ENCODE measurements at places on chromosomes 12 and 14.

- no peak for DNase-seq
Measured at GRCh38 chr12:49698619-49699545, 8.3 kb downstream of the FMNL3 start.

DNA sequence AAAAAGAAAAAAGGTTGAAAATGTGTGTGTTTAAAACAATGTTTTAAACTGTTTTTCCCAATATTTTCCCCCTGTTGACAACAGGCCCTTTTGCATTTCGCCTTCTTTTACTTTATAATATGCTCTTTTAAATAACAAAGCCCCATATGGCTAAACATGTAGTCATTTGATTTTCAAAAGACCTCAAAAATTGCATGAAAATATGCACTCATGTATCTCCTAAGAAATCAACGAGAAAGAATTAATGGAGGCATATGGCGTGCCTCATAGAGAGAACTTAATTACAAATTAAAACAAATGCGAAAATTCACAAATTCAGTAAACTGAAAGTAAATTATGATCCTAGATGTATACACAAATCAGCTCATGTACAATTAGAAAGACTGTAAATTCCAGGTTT is 202.6 kb upstream of the FOXN3 start:
- no peak for DNase-seq

- DNase-seq, result no peak
Measured at GRCh38 chr12:112017041-112017440, 3.8 kb downstream of the ERP29 start.

GRCh38 chr14:51289169-51289568 is 49.1 kb downstream of the TMX1 start:
- no peak for DNase-seq

- DNase-seq, result no peak
Measured at GRCh38 chr12:52971679-52972329, 22.9 kb downstream of the KRT18 start.

DNA sequence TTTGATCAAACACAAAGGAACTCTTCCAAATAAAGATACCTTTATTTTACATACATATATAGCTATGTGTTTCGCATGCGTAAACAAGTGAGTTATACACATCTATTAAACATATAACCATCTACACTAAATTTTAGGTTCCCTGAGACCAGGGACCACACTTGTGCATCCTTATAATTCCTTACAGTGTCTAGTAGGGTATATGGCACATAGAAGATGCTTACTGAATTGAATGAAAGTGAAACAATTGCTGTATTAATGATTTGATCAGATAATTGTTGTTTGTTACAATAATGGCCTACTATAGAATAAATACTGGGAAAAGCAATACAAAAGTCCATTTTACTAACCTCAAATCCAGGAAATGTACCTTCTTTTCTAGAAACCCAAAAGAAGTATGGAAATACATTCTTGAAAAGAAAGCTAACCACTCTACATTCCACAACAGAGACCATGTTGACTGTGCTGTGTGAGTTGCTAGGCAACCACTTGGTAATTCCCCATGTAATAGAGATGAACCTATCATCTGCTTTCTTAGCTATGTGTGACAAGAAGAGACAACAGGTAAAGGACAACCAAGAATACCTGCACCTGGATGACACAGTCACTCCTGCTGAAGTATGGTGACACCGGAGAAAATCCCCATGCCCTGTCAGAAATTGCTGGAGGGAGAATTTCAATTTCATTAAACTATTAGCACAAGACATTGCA is 11.9 kb upstream of the CIPC start:
- DNase-seq, result no peak

- no peak for DNase-seq
Measured at GRCh38 chr12:84910549-84911241, 1.9 kb downstream of the SLC6A15 start.

GRCh38 chr12:81874166-81874565 is 115.0 kb upstream of the PPFIA2 start:
- DNase-seq, result no peak

DNA sequence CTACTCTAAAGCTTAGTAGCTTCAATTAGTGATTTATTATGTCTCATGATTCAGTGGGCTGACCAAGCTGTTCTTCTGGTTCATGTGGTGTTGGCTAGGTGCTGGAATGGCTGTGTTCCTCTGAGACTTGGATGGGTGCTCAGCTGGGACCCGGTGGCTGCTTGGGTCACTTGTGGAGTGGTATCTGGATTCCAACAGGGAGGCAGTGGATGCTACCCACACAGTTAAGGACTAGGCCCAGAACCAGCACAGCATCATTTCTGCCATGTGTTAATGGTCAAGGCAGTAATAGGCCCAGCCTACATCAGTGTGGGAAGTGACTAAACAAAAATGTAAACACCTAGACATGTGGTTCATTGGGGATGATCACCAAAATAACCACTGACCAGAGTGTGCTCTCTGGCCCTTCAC is 72.2 kb downstream of the FGD4 start:
- DNase-seq, result no peak

GRCh38 chr14:61628016-61628725 is 67.1 kb upstream of the HIF1A start:
- no peak for DNase-seq

DNA sequence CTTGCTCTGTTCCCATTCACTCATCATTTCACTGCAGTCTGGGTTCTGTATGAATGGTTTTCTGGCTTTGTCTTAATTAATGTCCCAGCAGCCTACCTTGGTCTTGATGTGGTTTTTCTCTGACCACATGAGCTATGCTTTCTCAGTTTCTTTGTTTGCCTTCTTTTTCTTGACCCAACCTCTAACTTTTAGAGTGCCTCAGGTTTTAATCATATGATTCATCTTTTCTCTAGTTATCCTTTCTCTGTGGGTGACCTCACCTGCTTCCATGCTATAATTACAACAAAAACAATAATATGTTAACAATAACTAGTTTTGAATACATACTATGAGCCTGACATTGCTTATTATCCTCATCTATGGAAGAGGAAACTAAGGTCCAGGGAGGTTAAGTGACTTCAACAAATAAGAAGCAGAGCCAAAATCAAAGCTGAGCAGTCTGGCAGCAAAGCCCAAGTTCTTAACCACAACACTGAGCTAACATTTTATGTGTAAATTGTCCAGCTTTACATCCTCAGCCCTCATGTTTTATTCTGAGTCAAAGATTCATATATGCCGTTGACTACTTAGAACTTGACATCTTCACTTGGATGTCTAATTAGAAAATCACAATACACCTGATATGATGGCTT is 4.7 kb upstream of the EPYC start:
- DNase-seq, result no peak

- no peak for DNase-seq
Measured at GRCh38 chr12:26276709-26277108, 81.3 kb downstream of the SSPN start.

DNA sequence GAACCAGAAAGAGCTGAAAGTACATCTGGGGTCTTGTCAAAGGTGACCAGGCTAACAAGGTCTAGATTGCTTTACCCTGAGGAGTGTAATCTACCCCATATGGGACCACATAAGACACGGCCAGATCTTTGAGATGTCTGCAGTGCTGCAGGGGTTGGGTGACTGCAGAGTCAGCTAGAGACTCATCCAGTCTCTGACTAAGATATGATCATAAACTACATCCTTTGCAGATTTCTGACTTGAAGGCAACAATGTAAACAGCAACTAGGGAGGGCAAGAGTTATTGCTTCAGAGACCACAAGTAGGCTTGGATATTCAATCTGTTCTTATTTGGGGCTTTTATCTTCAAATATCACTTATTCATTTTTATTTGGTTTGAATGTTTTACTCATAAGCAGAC is 1080.5 kb upstream of the FOXG1 start:
- no peak for DNase-seq

DNA sequence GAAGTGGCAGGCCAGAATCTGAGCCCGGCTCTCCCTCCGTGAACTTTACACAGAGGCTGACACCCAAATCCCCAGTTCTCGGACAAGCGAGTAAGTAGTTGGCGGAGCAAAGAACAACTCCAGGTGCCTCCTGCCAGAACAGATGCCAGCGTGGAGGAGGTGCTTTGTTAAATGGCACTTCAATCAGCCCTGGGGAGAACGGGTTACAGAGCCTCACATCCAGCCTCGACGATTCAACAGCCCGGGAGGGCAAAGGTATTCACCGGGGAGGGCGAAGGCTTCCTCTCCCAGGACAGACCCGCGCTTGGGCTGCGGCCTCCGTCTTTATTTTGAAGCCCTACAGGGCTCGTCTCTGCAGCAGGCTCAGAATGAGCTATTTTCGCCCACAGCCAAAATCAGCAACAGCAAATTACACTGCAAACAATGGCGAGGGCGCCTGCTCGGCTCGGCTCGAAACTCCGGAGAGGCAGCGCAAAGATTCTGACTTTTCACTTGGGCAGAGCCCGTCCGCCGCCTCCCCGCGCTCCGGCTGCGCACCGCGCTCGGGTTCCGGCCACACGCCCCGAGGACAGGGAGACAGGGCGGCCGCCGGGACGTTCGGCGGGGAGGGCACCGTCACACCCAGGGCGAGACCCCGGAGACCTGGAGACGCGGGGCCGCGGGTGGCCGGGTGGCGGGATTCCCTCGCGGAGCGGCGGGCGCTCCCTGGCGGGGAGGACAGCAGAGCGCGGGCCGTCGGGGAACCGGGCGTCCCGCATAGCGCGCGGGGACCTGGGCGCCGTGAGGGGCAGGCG is 811 bp downstream of the TMCC3 start:
- DNase-seq, result no peak

DNA sequence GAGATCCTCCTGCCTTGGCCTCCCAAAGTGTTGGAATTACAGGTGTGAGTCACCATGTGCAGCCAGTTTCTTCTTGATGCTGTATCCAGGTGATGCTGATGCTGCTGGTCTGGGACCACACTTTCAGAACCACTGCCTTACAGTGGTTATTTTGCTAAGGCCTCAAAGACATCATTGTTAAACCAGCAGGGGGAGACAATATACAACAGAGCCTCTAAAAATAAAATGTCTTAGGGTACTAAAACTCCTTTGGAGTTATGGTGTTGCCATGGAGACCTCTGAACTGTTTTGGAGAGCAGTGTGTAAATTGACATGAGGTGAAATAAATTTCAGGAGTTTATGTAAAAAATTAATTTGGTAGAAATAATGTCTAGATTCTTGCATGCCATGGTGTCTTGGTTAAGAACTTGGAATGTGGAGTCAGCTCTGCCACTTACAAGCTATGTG is 1.1 kb upstream of the ARG2 start:
- DNase-seq, result no peak

GRCh38 chr12:78866518-78866917 is 1.9 kb downstream of the SYT1 start:
- DNase-seq, result no peak

DNA sequence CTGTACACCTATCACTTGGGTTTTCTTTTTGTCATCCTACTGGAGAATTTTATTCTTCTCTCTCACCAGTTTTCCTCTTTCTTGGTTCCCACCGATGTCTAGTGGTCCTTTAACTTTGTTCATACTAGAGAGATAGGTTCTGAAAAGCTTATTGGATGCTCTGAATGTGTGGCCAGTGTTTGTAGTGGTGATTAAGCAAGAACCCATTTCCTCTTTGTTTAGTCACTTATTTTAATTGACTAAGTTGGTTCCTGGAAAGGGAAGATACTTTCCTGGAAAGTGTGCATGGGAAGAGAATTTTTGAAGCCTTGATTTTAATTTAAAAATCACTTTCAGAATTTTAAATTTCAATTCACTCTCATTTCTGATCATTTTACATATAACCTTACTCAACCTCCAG is 127.2 kb downstream of the OTOGL start:
- DNase-seq, result no peak

DNA sequence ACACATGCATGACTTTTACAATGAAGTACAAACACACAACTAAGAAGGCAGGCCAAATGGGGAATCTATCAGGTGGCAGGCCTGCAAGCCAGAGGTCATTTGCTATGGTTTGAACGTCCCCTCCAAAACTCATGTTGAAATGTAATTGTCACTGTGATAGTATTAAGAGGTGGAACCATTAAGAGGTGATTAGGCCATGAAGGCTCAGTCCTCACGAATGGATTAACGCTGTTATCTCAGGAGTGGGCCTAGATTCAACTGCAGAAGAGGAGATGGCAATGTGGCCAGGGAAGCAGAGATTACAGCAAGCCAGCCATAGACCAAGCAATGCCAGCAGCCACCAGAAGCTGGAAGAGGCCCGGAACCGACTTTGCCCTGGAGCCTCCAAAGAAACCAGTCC is 13.5 kb upstream of the ACTR6 start:
- no peak for DNase-seq

- DNase-seq, result no peak
Measured at GRCh38 chr12:124694250-124694649, 126.8 kb upstream of the NCOR2 start.

DNA sequence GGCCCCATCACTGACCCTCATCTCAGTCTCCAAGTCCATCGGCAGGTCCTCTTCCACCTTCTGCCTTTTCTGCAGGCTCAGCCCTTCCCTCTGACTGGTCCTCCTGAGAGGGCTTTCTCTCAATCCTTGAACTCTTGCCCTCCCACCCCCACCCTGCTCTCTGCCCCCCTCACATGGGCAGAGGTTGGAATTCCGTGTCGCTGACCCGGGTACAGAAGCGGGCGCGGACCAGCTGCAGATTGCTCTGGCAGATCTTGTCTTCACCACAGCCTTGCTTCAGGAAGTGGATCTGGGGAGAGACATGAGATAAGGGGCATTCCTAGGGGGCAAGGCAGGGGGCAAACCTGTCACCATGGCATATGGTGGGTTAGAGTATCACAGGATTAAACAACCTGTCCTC is 12.4 kb downstream of the ITGA7 start:
- DNase-seq, result no peak

GRCh38 chr12:9163392-9163791 is 44.8 kb downstream of the PZP start:
- DNase-seq, result no peak

- no peak for DNase-seq
Measured at GRCh38 chr12:115035535-115036107, 351.6 kb upstream of the TBX3 start.

DNA sequence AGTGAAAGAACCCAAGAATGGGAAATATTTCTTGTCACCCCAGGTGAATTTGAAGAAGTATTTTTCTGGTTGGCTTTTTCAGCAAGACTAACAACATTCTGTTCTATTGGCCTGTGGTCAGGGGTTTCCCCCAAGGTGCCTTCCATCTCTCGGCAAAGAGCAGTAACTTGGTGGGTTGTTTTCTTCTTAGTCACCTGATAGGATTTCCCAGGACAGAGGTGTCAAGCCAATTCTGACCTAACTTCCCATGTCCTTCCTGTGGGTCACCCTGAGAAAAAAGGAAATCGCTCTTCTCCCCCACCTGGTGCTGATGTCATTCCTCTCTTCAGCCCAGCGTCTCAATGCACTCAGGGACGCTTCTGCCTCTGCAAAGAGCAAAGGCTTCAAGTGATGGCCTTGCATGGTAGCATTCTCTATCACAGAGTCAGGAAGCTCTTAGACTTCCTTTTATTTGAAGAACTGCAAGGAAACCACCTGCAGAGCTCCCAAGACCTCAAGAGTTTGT is 16.1 kb upstream of the IFNG start:
- peak; percentile 38 for DNase-seq
